ENCODE measurements at places on chromosomes 12 and 14.

DNA sequence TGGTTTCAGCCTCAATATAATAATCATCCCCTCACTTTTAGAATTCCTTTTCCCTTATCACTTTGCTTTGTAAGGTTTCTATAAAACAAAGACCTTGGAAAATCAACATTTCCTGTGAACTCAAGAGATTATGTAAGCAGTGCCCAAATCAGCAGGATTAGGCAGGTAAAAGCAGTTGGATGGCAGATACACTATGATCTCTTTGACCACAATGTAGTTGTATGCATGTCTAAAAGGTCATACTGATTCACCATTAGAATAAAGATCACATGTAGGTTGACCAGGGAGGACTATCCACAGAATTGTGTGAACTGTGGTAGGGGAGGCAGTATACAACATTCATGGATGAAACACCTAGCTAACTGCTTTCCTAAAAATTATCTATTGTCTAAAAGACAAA lies 57.5 kb downstream of the DENND5B start:
- DNase-seq = no peak

- DNase-seq = no peak
Observed at GRCh38 chr14:101289911-101290310, 271.4 kb upstream of the DIO3 start.

DNA sequence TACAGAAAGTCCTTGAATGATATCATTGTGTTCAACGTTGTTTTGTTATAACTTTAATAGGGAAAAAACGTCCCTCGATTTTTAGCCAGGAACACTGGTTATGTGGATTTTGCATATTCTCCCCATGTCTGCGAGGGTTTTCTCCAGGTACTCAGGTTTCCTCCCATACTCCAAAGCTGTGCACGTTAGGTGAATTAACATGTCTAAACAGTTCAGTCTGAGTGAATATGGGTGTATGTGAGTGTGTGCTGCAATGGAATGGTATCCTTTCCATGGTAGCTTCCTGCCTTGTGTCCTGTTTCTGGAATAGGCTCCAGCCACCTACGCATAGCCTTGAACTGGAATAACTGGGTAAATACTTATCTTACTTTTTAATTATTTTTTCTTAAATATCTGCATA lies 810.8 kb upstream of the ATXN7L3B start:
- DNase-seq = no peak

DNA sequence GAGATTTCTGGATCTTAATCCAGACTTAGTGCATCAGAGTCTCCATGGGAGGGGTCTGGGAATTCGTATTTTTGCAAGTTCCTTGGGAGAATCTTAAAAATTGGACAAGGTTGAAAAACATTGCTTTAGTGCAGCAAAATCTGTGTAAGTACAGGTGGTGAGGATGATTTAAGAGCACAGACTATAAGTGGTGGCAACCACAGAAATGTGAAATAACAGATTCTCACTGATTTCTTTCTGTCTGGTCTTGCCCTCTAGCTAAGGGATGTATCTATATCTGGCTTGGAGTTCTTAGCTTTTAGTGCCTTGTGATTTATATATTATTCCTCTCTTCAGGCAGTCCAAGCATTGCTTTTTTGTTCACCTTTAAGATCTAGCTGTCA lies 116.2 kb downstream of the DIP2B start:
- no peak for DNase-seq

GRCh38 chr14:100391724-100392123 lies 68.6 kb downstream of the SLC25A47 start:
- DNase-seq = peak; percentile 38

DNA sequence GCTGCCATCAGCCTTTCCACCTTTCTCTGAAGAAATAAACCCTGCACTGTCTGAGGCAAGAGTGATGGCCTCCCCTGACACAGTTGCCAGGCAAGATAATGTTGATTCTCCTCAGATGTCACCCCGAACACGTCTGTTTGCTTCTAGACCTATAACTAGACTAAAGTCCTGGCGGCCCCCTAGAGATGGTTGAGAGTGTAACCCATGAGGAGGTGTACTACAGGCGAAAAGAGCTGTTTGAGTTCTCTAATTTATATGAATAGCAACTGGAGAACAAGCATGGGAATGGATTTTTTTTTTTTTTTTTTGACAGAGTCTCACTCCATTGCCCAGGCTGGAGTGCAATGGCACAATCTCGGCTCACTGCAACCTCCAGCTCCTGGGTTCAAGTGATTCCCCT lies 33.0 kb upstream of the ATF7IP start:
- DNase-seq = no peak

DNA sequence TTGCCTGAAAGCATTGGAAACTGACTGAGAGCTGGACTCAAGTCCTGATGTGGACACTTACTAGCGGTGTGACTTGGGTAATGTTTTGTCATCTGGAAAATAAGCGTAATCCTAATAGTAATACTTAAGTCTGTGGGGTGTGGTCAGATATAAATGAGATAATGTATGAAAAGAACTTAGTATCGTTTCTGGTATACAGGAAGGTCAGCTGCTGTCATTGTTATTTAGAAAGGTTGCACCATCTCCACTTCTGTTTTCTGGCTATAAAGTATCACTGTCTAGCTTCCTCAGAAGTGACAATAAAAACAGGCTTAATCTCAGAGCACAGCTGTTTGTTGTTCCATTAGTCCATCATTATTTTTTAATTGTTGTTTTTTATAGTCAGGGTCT lies 34.1 kb upstream of the TUBA1C start:
- DNase-seq = no peak

DNA sequence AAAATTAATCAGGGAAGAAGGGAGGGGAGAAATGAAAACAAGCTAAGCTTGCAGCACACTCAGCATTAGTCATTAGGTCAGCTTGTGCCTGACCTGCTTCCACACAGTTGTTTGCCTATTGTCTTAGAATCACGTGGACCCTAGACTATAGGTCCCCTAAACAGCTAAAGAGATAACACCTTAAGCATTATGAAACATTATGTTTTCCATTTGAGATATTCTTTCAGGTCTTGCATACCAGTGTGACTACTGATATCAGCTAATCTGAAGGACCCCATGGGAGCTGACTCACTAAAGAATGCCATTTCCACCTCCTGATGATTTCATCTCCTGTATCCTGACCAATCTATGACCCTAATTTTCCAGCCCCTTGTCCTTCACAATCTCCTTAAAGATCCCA lies 154.1 kb upstream of the FUT8 start:
- DNase-seq = no peak

GRCh38 chr12:116453631-116454030 lies 105.5 kb upstream of the MAP1LC3B2 start:
- DNase-seq = no peak

- no peak for DNase-seq
Observed at GRCh38 chr12:4330203-4330602, 9.2 kb downstream of the TIGAR start.

DNA sequence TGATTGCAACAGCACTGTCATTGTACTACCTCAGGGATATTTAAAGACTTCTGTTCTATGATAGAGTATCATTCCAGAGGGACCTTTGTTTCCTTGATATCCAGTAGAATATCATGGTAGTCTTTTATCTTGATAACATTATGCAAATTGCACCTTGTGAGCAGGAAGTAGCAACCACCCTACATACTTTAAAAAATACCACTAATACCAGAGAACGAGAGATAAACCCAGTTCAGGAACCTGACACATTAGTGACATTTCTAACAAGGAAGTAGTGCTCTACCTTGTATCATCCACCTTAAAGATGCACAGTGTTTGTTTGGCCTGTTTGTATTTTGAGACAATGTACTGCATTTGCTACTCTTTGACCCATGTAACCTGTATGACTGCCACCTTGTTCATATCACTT lies 8.8 kb upstream of the MAP4K5 start:
- no peak for DNase-seq

DNA sequence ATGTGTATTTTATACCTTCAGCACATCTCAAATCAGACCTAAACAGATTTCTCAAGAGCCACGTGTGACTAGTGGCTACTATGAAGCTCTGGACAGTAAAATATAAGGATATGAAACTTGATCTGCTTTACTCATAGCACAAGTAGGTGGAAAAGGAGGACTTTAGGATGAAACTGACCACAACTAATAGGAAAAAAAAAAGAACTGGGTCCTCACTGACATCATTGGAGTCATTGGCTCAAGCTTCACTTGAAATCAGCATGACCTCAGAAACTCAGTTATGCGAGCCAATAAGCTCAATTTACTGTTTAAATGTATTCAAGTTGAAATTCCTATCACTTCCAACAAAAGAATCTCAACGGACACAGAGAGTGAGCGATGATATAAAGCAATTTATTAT lies 34.1 kb upstream of the CIT start:
- peak; percentile 28 for DNase-seq

GRCh38 chr12:113299619-113300237 lies 35.2 kb downstream of the SLC8B1 start:
- DNase-seq = peak; percentile 7
